ENCODE measurements at places on chromosomes 3 and 15.

DNA sequence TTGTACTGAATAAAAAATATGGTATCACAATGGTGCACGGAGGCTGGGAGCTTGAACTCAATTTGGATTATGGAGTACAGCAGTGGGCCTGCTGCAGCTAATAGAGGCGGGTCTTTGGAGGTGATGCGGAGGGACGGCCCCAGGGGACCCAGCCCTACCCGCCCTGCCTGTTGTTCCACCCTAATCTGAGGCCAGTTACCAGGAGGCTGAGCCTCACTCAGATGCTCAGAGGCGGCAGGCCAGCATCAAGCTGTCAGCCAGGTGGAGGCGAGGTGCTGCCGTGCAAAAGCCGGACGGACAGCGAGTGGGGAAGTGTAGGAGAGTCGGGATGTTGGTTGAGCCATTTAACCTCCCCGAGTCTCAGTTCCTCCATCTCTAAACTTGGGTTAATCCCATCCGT, 218.5 kb upstream of the RGMA start:
- no peak for DNase-seq

DNA sequence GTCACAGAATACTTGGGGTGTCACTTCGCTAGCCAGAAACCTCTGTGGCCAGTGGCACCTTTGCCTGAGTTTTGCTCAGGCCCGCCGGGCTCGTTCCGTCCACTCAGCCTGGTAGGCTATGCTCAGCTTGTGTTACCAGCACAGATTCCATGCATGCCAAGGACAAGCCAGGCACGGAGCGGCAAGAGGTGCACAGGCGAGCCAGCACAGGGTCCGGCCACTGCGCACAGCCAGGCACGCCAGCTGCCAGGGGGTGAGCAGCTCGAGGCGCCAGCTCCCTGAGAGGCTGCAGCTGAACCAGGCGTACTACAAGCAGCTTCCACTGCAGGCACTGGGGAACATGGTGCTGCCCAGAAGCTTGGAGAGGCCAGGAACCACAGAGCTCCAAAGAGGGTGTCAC, 14.7 kb downstream of the PCYT1A start:
- DNase-seq, result no peak

GRCh38 chr3:184395320-184395660, 15.4 kb downstream of the CHRD start:
- DNase-seq, result no peak

GRCh38 chr3:108006881-108007331, 83.9 kb downstream of the CD47 start:
- DNase-seq, result no peak

DNA sequence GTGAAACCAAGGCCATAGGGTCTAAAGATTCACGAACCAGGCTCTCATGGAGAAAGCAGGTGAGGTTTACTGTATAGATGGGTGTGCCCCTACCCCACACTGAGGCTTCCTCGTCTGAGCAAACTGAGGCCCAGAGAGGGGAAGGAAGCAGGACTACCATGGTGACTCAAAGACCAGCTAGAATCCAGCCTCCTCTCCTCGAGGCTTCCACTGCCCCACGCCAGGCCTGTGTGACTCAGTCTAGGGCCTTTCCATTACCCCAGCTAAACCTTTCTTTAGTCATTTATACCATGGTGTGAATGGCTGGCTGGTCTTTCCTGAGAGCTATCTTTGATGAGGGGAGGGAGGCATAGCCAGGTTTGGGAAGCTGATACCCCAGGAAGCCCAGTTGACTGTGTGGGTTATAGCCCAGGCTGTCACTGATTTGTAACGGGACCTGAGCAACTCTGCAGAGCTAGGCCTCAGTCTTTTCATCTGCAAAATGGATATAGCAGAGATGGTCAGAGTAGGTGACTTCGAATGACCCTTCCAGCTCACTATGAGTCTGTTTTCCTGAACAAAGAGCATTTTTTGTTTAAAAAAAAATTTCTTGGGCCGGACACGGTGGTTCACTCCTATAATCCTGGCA, 3.0 kb upstream of the RHO start:
- DNase-seq, result no peak

- no peak for DNase-seq
These were observed 87.4 kb upstream of the GPR149 start for GRCh38 chr3:154517404-154517803.

GRCh38 chr3:58497097-58497496, 5.2 kb downstream of the KCTD6 start:
- no peak for DNase-seq

DNA sequence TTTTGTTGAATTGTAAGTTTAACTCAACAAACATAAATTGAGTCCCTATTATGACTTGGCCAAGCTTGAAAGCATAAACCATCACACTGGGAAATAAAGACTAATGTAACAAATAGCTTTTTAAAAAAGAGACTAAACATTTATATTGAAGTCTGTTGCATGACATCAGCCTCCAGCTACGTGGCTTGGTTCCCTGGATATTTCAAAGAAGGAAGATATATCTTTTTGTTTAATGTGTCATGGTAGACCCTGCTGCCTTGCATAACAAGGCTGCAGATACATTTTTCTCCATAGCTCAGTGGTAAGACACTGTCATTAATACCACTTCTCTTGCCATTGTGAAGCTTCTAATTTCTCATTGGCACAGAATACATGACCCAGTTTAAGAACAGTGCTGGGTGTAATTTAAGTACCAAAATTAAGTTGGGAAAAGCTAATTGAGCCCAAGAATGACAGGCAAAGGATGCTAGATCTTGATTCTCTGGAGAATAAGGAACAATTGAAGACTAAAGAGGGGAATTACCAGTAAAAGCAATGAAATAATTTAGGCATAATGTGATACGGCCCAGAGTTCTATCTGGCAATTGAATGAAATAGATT, 14.0 kb downstream of the RCN2 start:
- no peak for DNase-seq

DNA sequence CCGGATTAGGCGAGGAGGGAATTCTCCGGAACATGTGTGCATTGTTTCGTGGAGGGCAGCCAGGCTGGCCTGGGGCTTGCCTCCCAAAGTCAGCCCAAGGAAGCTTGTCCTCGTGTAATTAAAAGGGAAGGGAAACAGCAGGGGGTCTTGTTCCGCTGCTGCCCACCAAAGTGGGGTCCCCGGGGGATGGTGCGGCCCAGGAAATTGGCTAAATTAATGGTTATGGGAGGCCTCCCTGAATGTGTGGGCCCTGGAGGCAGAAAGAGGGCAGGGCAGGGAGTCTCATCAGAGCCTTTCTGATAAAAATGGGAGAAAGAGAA, 118.1 kb downstream of the OPA1 start:
- no peak for DNase-seq

GRCh38 chr15:88844749-88845386, 41.6 kb downstream of the ACAN start:
- no peak for DNase-seq

DNA sequence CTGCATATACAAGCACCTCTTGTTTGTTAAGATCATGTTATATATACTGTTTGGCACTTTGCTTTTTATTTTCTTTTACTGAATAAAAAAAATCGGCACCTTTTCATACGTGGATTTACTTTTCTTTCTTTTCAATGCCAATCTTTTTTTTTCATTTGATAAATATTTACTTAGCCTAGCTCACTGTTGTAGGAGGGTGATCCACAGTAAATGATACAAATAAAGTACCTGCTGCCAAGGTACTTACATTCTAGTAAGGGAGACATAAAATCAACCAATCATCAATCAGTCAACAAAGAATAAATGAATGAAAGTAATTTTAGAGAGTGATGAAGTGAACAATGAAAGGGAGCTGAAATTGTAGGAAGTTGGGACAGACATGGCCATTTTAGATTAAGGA, 18.3 kb downstream of the GNB5 start:
- no peak for DNase-seq

DNA sequence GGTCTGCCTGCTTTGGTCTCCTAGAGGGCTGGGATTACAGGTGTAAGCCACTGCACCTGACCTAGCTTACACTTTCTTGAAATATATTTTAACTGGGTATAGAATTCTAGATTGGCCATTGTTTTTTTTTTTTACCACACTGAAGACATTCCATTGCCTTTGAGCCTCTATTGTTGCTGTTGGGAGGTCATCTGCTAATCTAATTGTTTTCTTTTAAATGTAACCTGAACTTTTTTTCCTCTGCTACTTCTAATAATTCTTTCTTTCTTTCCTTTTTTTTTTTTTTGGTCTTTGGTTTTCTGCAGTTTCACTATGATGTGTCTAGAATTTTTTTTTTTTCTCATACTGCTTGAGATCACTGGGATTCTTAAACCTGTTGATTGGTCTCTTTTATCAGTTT, 28.1 kb downstream of the ERICH6 start:
- no peak for DNase-seq

DNA sequence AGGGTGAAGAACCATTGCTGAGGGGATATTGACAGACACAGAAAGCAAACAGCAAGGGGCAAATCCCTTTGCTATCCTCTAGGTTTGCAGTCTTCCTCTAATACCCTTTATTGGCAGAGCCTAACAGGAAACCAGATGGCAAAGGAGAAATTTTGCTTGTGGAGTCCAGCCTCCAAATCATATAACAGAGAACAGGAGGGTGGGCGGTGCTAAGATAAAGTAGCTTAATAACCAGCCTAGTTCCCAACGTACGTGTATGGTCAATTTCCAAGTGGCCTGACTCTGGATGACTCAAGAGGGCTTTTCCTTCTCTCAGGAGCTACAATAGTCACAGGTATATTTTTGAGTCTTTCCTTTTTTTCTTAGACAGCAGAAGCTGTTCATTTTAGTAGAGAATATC, 404.5 kb downstream of the PDCD6IP start:
- DNase-seq, result no peak

DNA sequence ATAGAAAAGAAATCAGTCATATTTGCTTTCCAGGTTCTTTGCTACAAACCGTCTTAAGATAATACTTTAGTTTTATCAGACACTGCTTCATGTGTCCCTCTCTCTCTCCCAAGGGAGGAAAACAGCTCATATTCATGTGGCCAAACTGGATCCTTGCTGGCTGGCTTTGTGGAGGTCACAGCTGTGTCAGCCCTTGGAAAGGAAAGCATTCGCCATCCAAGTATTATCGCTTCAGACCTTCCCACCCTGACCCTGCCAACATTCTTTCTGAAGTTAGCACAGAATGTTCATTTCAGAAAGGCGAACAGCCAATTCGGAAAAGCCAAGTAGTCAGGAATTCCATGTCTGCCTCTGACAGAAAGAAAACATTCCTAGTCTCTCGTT, 213.6 kb downstream of the FEZF2 start:
- no peak for DNase-seq
